Amygdala (tissue), 56 donors: ENCODE measurements at places on chromosomes 4 and X.

- DNase-seq: no peak
Measured at GRCh38 chrX:97132664-97133415, 249.1 kb downstream of the RPA4 start.

- no peak for DNase-seq
Measured at GRCh38 chr4:23819041-23819511, 70.8 kb downstream of the PPARGC1A start.

- no peak for DNase-seq
Measured at GRCh38 chrX:119236623-119237561, 807 bp downstream of the PGRMC1 start.

DNA sequence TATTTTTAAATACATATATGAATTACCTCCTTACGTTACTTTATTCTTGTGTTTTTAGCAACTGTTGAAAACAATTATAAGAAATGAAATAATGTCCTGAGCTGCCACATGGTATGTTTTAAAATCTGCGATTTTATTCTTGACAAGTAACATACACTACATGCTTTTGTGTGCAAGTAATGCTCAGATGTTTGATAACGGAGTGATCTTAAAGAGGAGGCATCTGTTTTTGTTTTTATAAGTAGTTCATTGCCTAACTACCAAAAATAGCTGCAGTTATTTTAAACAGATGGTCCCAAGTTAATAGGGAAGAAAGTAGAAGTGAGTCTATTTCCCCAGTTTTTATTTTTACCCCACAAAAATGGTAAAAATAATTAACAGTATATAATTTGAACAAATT lies 55.2 kb downstream of the GAB1 start:
- DNase-seq: no peak

DNA sequence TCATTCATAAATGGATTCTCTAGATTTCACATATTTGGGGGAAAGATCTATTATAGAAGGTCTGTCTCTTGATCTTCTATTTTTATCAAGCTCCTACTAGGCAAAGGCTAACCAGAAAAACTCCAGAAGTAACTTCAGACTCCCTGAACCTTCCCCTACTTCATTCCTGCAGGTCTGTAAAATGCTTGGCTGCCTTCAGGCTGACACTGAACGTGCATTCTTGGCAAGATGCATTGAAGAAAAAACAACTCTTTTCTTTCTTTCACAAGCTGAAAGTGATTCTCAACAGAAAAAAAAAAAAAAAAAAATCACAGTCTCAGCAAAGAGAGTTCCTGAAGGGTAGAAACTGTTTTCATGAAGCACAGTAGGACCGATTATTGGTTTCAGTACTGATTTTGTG lies 12.7 kb downstream of the OPHN1 start:
- no peak for DNase-seq

DNA sequence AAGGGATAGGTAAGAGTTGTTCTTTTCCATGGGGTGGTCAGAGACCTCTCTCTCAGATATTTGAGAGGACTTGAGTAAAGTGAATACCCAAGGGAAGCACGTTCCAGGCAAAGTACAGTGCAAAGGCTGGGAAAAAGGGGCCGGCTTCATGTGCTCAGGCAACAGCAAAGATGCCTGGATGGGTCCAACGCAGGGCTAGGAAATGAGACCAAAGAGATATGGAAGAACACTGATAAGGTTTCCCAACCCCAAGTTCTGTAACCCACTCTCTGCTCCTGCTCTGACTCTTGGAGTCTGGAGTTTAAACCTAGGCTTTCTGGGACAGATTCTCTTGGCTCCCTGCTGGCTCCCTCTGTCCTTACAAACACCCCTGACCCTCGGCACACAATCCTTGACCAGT lies 36.2 kb upstream of the PROM1 start:
- DNase-seq: no peak

DNA sequence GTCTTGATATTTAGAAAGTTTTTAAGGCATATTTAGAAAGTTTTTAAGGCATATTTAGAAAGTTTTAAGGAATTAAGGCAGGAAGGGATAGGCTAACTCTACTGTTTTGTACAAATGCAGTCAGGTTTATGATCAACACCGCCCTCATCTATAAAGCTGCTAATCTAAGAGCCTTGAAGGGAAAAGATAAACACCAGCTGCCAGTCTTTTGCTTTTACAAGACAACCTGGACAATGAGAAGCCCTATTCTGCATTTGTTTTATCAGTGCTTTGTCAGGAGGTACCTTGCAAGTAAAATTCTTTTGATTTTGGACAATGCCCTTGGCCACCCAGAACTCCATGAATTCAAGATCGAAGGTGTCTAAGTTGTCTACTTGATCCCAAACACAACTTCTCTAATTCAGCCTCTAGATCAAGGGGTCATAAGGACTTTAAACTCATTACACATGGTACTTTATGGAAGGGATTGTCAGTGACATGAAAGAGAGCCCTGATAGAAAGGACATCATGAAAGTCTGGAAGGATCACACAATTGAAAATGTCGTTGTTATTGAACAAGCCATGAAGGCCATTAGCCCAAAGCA lies 39.8 kb downstream of the IL15 start:
- no peak for DNase-seq

- DNase-seq: no peak
Measured at GRCh38 chrX:131836161-131836560, 186.9 kb upstream of the STK26 start.

DNA sequence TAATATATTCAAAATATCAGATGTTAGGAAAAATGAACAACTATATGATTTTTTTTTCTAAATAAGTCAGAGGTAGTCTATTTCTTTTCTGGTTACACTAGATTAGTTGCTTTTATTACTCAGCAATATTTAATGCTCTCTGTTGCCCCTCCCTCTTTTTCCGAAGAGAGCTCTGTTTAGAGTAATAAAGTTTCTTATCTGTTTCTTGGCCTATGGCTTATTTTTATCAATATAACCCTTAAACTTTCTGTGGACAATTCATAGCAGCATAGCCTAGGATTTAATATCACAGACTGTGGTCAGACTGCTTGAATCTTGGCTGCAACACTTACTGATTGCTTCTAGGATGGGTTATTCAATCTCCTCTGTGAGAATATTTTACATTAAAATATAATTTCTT lies 2315.4 kb upstream of the AGA start:
- DNase-seq: no peak

- DNase-seq: no peak
Measured at GRCh38 chr4:80257851-80258250, 8.6 kb upstream of the FGF5 start.

DNA sequence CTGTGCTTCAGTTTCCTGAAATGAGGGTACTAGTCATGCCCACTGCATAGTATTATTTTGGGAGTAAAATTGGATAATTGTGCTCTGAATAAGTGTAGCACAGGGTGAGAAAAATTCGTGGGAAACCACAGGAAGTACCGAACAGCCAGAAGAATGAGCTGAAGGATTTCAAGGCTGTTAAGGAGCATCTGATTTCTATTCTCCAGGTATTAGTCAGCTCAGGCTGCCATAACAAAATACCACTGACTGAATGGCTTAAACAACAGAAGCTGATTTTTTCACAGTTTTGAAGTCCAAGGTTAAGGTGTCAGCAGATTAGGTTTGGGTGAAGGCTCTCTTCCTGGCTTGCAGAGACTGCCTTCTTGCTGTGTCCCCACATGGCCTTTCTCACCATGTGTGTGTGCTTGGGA lies 41.9 kb downstream of the WWC2 start:
- no peak for DNase-seq

DNA sequence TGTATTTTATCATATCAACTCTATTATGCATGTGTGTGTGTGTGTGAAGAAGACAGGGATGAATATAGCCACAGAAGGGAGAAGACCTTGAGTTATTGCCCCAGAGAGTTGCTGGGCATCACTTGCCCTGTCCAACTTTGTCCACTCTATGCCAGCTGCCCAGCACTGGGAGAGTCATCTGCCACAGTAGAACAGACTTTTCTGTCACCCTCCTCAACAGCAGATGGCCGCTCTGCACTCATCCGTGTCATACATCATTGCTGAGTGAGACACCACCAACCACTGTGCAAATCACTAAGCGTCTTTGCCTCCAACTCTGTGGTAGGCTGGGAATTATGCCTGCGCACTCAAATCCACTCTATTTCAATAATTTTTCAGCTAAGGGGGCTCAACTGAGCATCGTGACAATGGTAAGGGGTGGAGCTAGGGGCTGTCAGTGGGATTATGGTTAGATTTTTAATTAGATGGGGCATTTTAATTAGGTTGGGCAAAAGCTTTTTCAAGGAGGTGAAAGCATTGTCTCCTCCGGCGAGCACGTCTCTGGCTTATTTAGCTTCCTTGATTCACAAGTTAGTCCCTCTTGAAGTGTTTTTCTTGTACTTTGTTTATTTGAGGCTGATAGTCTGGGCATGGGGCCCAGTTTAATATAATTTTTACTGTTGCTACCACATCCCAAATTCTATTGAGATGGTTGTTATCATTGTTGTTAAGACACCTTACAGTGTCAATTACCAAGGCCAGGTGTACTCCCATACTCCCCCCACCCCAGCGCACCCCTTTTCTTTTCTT lies 100.1 kb upstream of the KLF3 start:
- DNase-seq: no peak

GRCh38 chr4:74751856-74752255 lies 42.5 kb downstream of the BTC start:
- no peak for DNase-seq

DNA sequence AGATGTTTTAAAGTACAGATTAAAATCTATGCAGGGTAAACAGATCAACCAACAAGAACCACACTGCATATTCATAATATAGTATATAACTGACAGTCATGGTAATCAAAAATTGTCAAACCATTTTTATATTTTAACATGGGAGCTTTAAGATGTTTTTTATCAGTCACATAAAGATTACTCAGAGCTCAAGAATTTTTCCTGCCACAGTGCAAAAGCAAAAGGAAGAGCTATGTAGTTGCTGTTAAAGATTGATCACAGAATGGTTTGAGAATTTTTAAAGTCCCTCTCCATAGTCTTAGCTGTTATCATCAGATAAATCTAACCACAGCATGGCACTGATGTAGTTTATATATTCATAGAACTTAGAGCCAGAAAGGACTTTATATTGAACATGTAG lies 8.5 kb downstream of the RAB9B start:
- DNase-seq: no peak

DNA sequence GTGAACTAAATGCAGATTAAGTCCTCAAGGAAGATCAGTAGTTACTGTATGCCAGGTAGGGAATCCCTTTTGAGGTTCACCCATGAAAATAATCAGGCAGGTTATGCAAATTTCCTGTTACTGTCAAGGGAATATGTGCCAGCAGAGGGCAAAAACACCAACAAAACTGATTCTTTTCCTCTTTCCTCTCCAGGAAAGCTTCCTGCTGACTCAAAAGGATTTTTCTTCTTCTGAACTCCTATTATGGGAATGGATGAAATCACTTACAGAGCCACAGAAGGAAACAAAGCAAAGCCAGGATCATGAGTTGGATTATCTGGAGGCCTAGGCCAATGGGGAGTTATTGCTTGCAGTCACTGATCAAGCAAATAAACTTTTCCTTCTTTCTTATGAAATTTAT lies 49.7 kb downstream of the TMPRSS11F start:
- no peak for DNase-seq

DNA sequence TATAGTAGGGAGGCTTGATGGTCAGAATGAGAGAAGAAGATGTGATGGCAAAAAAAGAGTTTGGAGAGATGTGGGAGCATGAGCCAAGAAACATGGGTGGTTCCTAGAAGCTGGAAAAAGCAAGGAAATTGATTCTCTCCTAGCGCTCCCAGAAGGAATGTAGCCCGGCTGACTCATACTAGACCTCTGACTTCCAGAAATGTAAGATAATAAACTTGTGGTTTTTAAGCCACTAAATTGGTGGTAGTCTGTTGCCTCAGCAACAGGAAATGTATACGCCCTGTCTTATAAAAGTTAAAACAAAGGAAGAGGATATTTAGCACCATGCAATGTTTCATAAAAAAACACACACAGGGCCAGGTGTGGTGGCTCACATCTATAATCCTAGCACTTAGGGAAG lies 182.7 kb upstream of the PCDH7 start:
- no peak for DNase-seq

- DNase-seq: no peak
Measured at GRCh38 chr4:144594471-144594986, 51.4 kb upstream of the HHIP start.

DNA sequence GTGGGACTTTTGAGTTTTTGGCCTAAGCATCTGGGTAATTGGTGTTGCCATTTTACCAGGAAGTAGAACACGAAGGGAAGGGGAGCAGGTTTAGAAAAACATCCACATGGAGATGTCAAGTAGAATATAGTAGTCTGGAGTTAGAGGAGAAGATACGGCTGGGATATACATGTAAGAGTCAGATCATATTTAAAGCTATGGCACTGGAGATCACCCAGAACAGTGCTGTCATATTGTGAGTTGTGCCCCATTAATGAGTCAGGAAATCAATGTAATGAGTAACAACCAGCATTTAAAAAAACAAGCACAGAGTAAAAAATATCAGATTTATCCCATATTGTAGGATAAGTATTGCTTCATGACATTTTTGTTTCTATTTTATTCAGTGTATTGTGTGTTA lies 4.2 kb downstream of the GSTCD start:
- no peak for DNase-seq

GRCh38 chr4:81135501-81135900 lies 79.5 kb downstream of the PRKG2 start:
- DNase-seq: no peak
